Activated CD8-positive, alpha-beta memory T cell treated with anti-CD3 and anti-CD28 coated beads, Interleukin-2, amount 50 U/mL, for 48 hours (primary cell): ENCODE measurements at places on chromosomes 1 and 21.

DNA sequence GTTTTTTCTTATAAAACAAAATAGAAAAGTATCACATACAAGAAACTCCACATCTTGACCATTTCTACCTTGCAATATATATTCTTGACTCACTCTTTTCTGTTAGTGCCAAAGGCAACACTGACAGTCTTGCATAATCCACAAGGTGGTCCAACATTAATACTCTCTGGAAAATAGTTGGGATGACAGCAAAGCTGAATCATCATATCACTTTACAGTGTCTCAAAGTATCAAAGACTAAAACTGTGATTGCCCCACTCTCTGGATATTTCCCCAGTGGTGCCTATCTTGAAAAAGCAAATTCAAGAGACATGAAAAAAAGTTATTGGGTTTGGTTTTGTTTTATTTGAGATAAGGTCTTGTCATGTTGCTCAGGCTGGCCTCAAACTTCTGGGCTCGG, 14.6 kb upstream of the TGFBR3 start:
- peak; percentile 12 for DNase-seq

DNA sequence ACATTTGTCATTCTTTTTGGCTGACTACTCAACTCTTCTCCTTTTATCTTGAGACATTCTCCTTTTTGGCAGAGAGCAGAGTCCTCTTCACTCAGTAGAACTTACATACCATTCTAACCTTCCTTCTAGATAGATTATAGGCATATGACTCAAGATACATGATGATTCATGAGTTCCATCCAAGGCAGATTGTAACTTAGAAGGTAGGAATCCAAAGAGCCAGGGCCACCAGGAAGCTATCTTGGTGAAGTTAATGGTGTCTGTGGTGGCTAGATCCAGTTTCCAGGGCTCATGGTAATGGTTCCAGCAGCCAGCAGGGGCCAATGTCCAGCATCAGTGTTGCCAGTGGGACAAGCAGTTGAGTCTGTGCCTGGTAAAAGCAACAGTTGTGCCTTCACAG, 76.1 kb upstream of the KIAA0040 start:
- DNase-seq = no peak

- no peak for DNase-seq
Observed at GRCh38 chr1:84348759-84349158, 47.3 kb downstream of the SAMD13 start.

DNA sequence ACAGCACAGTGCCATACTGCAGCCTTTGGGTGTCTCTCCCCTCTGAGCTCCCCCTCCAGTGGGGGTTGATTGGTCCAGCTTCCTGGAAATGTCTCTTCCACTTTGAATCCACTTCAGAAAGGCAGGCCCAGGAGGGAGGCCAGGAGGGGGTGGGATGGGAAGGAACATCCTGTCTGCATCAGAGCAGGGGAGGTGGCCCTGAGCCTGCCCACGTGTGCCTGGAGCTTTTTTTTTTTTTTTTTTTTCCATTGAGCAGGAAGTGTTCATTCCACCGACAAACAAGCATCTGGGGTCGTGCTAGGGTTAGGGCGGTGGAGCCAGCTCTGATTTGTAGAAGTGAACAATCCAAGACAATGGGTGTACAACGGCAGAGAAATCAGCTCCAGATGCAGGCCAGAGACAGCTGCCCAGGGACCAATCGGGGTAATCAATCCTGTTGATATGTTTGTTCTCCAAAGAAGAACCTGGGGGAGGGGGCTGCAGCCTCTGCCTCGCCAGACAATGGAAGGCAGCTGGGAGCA, 93.3 kb downstream of the SSBP3 start:
- DNase-seq = no peak

- DNase-seq = peak; percentile 58
Observed at GRCh38 chr1:35642471-35642955, 1.2 kb upstream of the PSMB2 start.

DNA sequence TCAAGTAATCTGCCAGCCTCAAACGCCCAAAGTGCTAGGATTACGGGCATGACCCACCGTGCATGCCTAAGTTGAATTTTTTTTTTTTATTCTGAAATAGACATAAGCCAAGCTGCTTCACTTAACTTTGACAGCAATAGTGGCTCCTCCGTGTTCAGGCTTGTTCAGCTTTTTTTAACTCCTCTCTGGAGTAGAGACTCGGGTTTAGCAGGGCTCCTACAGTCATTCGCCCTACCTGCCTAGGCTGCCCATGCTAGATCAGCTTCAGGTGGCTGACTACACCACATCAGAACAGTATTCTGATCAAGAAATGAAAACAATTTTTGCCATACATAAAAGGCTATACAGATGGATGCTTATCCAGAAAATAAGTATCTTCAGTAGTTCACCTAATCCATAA, 14.7 kb downstream of the ARID4B start:
- DNase-seq = no peak

DNA sequence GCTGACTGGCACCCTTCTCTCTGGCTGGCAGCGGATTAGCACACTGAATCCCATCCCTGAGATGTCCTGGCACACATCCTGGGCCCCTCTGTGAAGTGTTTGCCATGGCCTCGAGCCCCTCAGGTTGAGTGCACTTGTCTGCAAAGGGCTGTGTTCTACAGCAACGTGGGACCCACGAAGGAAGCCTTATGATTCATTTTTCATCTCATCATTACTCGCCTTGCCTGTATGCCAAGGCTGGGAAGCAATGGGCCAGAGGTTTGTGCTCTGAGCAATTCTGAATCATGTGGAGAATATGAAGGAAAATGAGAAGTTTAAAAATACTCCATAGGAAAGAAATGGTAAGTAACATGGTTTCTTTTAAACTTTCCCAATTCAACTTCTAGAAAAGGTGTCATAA, 124.8 kb upstream of the LMO4 start:
- no peak for DNase-seq

- no peak for DNase-seq
Observed at GRCh38 chr21:46179708-46180078, 4.6 kb downstream of the SPATC1L start.

GRCh38 chr1:119099775-119100174, 40.7 kb downstream of the WARS2 start:
- no peak for DNase-seq

GRCh38 chr1:9389968-9390367, 97.3 kb downstream of the SPSB1 start:
- DNase-seq = no peak

DNA sequence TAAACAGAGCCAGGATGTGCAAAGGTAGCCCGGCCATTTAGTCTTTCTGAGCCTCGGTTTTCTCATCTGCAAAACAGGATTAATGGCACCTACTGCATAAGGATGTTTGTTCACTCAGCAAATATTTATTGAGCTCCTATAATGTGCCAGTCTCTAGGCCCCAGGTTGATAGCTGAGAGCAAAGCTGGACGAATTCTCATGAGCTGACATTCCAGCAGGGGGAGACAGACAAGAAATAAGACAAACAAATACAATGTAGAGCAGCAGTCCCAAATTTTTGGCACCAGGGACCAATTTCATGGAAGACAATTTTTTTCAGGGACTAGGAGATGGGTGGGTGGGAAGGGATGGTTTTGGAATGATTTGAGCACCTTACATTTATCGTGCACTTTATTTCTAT, 74.3 kb upstream of the PAX7 start:
- no peak for DNase-seq

DNA sequence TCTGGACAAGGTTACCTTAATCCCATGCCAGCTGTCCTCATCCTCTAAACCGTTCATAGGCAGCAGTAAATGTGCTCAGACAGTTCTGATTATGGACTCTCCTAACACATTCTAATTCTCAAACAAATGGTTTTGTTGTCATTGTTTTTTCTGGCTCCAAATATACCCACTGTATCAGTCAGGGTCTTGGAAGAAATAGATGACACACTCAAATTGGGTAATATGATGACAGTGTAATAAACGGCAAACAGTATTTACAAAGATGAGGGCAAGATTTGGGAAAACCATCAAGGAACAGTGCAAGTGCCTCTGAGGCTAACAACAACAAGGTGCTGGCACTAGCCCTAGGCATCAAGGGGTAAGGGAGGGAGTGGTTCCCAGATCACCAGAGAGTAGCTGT, 4.3 kb upstream of the CDC20 start:
- no peak for DNase-seq

DNA sequence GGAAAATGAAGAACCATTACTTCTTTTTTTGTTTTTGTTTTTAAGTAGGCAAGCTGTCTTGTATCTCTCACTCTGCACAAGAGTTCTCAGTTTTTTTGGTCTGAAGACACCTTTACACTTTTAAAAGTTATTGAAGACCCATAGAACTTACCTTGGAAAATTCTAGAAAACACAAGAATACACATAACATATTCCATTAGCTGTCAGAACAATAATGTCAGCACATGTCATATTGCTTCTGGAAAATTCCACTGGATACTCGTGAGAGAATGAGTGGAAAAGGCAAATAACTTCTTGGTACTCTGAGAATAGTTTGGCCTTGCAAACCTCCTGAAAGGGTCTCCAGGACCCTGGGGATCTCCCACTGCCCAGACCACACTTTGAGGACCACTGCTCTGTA, 4.8 kb downstream of the FBXO28 start:
- no peak for DNase-seq

GRCh38 chr1:230754796-230755195, 7.6 kb downstream of the CAPN9 start:
- no peak for DNase-seq

- no peak for DNase-seq
Observed at GRCh38 chr21:46386734-46387088, 62.8 kb downstream of the PCNT start.

DNA sequence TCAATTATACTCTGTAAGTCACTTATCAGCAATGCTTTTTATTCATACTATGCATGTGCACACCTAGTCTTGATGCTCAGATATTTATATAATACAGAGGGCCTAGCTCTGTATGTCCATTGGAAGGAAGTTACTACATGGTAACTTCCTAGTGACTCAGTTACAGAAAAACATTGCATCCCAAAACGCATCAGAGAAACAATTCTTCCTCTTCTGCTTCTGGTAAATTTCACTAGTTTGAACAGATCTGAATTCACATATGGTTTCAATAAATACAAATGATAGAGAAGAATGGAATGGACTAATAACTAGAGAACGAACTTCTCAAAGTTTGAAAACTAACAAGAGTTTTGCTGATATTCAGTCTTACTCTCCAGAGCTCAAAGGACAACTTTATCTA, 811.3 kb upstream of the ADGRL2 start:
- no peak for DNase-seq

DNA sequence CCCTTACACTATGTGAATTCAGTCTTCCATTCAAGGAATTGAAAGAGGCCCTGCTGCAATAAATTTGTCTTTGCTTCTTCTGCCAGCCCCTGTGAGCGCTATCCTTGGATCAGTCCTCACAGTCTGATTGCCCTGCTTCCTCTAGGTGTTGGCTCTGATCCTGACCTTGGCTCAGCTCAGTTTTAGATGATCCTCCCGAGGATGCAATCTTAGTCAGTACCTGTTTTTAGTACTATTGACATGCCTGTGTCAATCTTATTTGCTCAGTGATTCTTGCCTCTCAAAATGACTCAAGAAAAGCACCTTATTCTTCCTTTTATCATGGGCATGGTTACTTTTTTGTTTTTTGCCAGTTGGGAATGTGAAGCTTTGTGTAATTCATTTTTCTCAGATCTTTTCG, 101.4 kb upstream of the KCNK1 start:
- DNase-seq = no peak

- no peak for DNase-seq
Observed at GRCh38 chr1:39301606-39302005, 97.1 kb downstream of the MACF1 start.

DNA sequence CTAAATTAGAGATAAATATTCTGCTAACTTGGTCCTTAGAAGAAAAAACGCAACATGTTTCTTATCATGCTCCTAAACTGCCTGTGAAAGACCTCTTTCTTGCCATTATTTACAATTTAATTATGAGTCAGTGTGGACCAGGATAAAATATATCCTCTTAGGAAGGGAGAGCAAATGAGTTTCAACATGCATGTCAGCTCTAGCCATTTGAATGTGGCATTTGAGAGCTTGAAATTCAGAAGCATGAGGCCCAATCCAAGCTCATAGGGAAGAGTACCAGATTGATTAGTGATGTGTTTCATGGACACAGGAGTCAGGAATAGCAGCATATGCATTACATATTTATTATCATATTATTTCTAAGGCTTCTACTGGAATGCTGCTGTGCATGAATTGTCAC, 39.3 kb downstream of the TBX15 start:
- no peak for DNase-seq

DNA sequence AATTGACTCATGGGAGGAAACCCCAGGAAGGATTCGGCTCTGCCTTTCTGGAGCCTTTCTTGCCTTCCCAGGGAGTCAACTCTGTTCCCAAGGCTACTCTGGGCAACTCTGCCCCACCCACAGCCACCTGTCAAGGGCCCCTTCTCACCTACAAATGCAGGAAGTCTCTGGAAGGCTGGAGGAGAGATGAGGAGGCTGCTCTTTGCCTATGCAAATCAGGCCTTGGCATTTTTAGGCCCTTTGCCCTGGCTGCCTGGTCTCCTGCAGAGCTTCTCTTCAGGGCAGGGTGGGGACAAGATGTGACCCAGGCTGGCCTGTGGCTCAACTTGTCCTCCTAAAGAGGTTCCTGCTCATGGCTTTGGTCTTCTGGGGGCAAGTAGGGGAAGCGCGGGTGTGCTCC, 5.4 kb downstream of the SLC6A9 start:
- DNase-seq = no peak

DNA sequence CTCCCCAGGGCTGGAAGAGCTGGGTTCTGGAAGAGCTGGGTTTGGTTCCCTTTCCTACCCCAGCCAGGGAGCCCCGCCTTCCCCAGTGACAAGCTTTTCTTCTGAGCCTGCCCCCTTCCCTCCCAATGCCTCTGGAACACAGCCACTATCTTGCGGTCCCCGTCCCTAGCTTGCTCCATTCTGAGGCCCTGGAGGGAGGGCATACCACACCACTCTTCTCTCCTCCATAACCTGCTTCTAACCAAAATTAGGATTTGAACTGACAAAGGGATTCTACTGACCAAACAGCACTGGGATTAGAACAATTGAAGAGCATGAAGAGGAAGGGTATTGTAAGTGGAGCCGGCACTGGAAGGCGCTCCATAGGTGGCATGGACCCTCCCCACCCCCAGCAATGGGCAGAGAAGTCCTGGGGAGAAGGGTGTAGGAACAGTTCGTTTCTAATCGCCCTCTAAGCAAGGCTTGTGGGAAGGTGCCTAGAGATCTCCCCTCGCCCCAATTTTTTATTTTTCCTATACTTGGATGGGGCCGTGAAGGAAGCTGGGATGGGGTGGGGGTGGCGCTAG, 690 bp downstream of the C1orf216 start:
- DNase-seq = no peak
